ENCODE measurements at places on chromosomes 11 and 22. TPM values are rescaled to one million over a fixed set of nuclear protein-coding genes. Genes with fewer than 3 reads are reported as not detected.

GRCh38 chr22:46581538-46582244 lies 38.5 kb upstream of the GRAMD4 start:
- no peak for DNase-seq

Gene EXPH5
- total RNA-seq, result 22.3 TPM

- DNase-seq, result no peak
Observed at GRCh38 chr11:100883830-100884229, 196.7 kb downstream of the ARHGAP42 start.

Gene TTC36
- total RNA-seq, result not detected

GRCh38 chr11:69726481-69726880 lies 22.7 kb upstream of the FGF19 start:
- no peak for DNase-seq

DNA sequence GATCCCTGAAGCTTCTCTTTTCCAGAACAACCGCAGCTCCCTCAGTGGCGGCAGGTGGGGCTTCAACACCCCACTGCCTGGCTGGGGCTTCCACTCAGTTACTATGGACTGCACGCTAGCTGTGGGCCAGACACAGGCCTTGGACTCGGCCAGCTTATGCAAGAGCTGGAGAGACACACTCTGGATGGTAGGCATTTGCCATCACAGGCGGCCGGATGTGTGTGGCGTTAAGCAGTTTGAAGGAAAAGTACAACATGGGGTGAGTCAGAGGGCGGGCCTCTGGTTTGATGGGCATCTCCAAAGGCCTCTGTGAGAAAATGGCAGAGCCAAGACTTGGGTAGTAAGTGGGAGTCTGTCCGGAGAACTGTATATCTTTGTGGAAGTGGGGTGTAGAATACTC lies 17.6 kb downstream of the KCNJ4 start:
- peak; percentile 13 for DNase-seq

DNA sequence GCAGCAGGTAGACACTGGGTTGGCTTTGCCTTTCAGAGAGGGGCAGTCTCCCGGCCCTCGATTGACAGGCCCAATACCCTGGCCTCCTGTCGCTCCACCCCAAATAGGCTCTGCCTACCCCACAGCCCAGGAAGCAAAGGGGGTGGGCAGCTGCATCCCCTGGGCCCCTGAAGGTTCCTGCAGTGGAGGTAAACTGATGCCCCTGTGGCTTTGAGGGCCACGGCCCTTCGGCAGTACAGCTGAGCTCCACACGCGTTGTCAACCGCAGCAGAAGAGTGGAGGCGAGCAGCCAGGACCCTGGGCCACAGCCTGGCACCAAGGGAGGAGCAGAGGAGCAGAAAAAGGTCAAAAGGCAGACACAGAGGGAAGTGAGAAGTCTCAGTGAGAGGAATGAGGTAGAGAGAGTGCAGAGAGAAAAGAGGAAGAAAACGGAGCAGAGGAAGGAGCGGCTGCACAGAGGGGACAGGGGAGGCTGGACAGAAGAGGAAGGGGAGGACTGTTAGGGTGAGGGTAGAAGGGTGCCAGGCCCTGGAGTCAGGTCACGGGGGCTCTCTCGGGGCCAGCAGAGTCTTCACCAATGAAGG lies 64.0 kb downstream of the SLC22A12 start:
- DNase-seq, result no peak

DNA sequence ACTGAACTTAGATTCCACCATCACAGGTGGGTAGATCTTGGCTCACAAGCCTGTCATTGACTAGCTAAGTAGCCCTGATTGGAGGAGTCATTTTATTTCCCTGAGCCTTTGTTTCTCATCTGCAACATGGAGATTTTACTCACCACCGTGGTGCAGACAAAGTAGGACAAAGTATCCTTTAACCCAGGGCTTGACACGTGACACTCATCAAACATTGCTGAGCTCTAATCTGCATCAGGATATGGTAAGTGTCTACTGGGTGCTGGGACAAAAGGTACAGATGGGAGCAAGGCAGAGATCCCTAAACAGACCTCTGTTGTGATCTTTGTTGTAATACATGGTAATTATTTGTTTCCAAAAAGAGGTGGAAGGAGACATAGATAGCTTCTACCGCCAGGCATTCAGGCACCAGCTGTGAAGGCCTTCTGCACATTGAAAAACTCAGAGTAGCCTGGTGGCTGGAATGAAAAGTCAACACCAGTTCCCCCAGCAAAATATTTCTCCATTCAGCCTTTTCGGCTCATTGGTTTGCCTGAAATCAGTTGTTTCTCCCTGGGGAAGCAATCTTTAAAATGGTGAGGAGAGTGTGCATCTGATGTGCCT lies 18.3 kb upstream of the MICAL2 start:
- no peak for DNase-seq

GRCh38 chr11:97140885-97141494 lies 751.2 kb downstream of the JRKL start:
- peak; percentile 38 for DNase-seq

Gene HBE1
- not detected for total RNA-seq

GRCh38 chr11:129658526-129658867 lies 157.2 kb upstream of the TMEM45B start:
- DNase-seq, result no peak

Gene PRR33
- not detected for total RNA-seq

- DNase-seq, result peak; percentile 77
Observed at GRCh38 chr11:8533332-8533731, 60.7 kb downstream of the STK33 start.

Gene LRRC56
- total RNA-seq, result 0.38 TPM

Gene LGALS1
- 1,816 TPM for total RNA-seq

GRCh38 chr22:33476716-33477115 lies 418.5 kb upstream of the SYN3 start:
- DNase-seq, result no peak

DNA sequence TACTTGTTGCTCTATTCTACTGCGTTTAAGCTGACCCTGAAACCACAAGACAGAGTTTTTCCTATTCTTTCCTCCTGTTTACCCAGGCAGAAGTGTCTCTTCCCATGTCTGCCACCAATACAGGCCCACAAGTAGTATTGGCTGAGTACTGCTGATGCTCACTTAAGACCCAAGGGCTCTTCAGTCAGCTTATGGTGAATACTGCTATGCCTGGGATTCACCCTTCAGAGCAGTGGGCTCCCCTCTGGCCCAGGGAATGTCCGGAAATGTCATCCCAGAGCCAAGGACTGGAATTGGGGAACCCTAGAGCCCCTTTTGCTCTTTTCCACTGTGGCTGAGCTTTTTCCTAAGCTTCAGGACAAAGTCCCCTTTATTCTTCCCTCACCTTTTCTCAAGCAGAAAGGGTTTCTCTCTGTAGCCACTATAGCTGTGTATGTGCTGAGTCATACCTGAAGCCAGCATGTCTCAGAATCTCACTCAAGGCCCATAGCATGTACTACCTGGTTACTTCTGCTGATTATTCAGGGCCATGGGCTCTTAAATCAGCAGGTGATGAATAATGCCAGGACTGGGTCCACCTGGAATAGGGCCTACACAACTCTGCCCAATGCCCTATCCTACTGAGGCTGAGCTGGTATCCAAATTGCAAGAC lies 745.8 kb upstream of the ANO5 start:
- DNase-seq, result peak; percentile 41

GRCh38 chr11:84564180-84564866 lies 1062.8 kb downstream of the DLG2 start:
- DNase-seq, result peak; percentile 60

GRCh38 chr11:121104312-121104762 lies 3.3 kb downstream of the TECTA start:
- no peak for DNase-seq

GRCh38 chr11:117411736-117412135 lies 84.1 kb downstream of the CEP164 start:
- DNase-seq, result no peak

Gene CARD18
- 0.38 TPM for total RNA-seq

DNA sequence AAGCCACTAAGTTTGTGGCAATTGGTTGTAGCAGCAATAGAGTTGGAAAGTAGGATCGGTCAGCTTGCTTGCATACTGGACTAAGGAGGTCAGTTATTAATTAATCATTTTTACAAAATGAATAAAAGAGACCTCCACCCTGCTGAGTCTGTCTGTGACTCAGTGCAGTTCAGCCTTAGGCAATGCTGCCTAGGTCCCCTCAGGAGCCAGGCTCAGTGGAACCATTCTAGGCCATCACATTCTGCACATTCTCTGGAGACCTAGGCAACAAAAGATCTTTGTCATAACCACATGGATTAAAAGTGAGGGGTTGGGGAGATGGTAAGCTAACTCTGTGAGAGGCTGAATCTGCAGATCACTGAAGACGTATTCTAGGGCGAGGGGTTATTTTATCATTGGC lies 178.7 kb upstream of the CADM1 start:
- DNase-seq, result no peak

GRCh38 chr22:29824677-29825076 lies 13.4 kb downstream of the ASCC2 start:
- DNase-seq, result no peak

DNA sequence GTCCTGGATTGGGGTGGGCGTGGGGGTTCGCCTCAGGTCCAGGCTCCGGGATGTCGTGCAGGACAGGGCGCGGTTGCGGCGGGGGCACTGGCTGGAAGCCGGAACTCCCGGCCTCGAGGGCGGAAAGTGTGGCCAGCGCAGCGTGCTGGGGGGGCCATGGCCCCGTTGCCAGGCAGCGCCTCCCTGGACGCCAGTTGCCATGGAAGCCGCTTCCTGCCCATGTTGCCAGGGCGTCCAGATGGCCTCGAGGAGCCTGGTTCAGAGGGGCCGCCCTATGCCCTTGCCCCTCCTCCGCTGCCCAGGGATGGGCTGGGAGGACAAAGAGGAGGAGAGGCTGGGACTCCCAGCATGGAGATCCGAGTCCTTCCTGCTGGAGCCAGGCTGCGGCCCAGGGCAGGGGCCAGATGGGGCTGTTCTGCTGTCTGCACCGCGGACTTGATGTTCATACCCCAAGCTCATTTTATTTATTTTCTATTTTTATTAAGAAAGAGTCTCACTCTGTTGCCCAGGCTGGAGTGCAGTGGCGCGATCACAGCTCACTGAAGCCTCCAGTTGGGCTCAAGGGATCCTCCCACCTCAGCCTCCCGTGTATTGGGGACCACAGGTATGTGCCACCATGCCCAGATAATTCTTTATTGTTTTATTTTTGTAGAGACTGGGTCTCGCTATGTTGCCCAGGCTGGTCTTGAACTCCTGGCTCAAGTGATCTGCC lies 4.6 kb upstream of the CCDC188 start:
- DNase-seq, result no peak

DNA sequence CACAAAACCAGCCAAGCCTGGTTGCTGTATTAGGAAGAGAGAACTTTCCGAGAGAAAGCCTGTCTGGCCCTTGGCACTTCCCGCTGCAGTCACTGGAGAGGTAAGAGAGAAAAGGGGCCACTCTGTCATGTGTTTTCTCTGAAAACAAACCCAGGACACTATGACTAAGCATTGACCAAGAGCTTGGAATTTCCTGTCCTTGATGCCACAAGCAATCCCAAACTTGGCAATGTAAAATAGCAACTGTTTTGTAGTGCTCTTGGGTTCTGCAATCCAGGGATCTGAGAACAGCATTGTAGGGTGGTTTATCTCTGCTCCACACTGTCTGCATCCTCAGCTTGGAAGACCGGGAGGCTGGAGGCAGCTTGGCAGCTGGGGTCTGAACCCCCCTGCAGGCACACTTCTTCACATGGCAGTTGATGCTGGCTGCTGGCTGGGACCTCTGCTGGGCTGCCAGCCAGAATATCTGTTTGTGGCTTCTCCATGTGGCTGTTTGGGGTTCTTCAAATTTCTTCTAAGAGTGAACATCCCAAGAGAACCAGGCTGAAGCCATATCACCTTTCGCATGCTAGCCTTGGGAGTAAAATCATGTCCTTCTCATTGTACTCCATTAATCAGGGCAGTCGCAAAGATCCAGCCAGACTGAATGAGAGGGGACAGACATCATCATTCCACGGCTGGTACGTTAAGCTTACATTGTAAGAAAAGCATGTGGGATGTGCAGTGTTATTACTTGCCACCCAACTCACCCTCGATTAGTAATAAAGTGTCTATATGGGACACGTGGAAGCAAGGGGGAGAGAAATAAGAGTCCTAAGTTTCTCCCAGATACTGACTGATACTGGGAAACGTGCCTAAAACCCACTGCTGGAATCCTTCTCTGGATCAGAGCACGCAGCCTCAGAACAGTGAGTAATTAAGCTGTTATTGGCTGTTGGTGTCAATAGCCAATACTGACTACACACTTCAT lies 537.4 kb upstream of the B3GAT1 start:
- peak; percentile 67 for DNase-seq

GRCh38 chr11:10925149-10925926 lies 67.5 kb upstream of the ZBED5 start:
- no peak for DNase-seq

Gene CD3D
- total RNA-seq, result not detected

DNA sequence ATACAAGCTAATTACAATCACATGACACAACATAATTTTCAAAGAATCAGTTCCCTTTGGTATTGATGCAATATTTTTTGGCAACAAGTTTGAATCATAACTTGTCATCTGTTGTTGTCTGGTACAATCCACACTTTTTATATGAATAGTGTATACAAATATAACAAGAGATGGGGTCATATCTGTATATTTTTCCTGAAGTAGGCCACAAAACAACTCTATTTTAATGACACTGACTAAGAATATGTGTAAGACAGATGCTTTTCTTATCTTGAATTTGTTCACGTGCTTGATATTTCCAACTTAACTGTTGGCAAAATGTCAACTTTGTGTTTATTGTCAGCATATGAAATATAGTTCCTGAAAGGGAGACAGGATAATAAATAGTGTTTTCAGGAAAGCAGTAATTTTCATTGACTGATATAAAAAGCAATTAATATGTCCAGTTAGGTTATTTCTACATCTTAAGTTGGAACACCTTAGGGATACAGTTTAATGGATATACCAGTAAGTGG lies 27.9 kb downstream of the NOX4 start:
- DNase-seq, result no peak

DNA sequence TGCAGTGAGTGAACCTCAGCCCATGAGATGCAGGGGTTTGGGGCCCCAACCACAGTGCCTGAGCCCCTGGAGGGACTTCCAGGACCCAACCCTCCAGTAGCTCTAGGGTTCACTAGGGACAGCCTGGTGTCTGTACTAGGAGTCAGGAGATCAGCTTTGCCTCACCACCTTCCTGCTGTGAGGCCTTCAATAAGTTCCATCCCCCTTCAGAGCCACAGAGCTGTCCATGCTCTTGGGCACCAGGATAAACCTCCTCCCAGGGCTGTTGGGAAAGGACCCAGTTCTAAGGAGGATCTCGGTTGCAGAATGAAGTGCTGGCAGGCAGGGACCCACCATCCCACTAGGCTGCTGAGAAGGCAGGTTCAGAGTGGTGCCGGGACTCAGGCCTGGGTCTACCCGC lies 9.7 kb downstream of the ARHGEF17 start:
- no peak for DNase-seq

Gene OR8K5
- total RNA-seq, result not detected

Gene OR2D2
- not detected for total RNA-seq

- no peak for DNase-seq
Observed at GRCh38 chr22:49583886-49584505, 243.7 kb downstream of the BRD1 start.
